ENCODE measurements at places on chromosomes 13 and 19. TPM values are rescaled to one million over a fixed set of nuclear protein-coding genes. Genes with fewer than 3 reads are reported as not detected.

Gene ZNF844
- 16.5 TPM for total RNA-seq

Gene NMRK2
- total RNA-seq: not detected

Gene PNMA8B
- total RNA-seq: 3.1 TPM

Gene SEMA6B
- total RNA-seq: 12.4 TPM

Gene TMIGD2
- total RNA-seq: 0.60 TPM

Gene SIGLEC6
- total RNA-seq: 0.60 TPM

DNA sequence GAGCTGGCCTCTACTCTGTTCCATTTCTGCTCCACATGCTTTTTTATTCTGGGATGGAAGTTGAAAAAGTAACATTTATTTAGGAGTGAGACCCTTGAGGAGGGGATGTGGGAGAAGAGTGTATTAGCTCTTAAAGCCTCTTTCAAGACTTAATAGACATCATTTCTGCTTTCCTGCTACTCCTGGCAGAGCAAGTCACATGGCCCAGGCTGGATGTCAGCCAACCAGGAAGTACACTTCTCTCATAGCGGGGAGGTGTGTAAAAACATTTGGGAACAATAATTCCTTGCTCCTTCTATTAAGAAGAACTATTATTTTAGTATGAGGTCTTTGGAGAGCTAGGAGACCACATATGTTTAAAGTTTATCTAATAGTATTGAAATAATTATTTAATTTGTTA is 40.6 kb upstream of the FAM216B start:
- no peak for DNase-seq

- DNase-seq: no peak
Observed at GRCh38 chr13:42614436-42615035, 40.6 kb downstream of the TNFSF11 start.

- DNase-seq: no peak
Observed at GRCh38 chr13:56102641-56103040, 1038.1 kb upstream of the PRR20A start.

GRCh38 chr19:5171711-5172110 is 168.9 kb downstream of the PTPRS start:
- DNase-seq: no peak

DNA sequence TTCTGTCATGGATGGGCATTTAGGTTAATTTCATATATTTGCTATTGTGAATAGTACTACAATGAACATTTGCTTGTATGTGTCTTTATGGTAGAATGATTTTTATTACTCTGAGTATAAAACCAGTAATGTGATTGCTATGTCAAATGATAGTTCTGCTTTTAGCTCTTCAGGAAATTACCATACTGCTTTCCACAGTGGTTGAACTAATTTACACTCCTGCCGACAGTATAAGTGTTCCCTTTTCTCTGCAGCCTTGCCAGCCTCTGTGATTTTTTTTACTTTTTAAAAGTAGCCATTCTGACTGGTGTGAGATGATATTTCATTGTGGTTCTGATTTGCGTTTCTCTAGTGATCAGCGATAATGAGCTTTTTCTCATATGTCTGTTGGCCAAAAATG is 6.5 kb downstream of the SIGLEC7 start:
- DNase-seq: no peak

GRCh38 chr13:41053384-41053826 is 7.9 kb upstream of the WBP4 start:
- DNase-seq: peak; percentile 49

DNA sequence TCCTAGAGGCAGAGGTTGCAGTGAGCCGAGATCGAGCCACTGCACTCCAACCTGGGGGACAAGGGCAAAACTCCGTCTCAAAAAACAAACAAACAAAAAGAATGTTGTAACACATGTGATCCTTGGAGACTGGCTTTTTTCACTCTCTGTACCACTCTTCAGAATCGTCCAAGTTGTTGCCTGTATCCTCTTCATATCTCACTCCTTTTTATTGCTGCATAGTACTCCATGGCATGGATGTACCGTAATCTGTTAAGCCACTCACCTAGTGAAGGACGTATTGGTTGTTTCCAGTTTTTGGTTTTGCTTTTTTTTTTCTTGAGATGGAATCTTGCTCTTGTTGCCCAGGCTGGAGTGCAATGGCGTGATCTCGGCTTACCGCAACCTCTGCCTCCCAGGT is 7.0 kb upstream of the CD22 start:
- DNase-seq: no peak

- DNase-seq: no peak
Observed at GRCh38 chr13:49020940-49021553, 45.3 kb downstream of the FNDC3A start.

- DNase-seq: no peak
Observed at GRCh38 chr13:48443442-48444208, 30.7 kb upstream of the LPAR6 start.

- DNase-seq: peak; percentile 6
Observed at GRCh38 chr13:74761801-74762757, 627.9 kb upstream of the KLF12 start.

DNA sequence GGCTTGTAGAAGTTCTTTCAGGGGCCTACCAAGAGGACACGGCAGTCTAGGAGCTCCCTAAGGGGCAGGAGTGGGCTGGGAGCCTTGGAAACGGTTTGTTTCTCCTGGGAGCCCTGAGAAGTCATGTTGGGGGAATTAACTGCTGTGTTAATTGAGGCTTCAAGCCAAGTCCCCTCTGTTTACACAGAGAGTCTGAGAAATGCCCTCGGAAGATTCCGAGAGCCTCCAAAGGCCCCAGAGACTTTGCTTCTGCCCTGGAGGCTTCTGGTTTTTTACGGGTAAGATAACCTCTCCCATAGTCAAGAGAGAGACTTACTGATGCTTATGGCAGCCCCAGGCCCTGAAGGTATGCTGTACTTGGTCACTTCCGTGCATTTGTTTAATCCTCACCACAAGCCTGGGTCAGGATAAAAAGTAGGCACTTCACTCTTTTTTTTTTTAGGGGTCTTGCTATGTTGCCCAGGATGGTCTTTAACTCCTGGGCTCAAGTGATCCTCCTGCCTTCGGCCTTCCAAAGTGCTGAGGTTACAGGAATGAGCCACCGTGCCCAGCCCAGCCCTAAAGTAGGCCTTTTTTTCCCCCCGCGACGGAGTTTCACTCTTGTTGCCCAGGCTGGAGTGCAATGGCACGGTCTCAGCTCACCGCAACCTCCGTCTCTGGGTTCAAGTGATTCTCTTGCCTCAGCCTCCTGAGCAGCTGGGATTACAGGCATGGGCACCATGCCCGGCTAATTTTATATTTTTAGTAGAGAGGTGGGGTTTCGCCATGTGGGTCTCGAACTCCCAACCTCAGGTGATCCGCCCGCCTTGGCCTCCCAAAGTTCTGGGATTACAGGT is 15.2 kb downstream of the IER2 start:
- DNase-seq: no peak

DNA sequence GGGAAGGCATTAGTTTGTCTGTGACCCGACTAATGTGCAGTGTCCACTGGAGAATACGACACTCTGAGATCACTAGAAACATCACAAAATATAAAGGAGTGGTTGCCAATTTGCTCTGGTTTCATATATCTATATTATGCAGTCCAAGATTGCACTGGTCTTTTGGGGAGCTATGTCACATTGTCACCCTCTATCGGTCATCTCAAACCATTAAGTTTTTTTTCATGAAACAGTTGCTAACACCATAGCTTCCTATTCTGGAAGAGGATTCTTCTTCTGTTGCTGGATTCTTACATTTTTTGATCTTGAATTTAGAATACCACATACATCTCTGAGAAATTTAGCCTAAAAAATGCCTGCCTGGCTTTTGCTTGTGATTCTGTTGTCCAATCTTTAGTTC is 168.6 kb downstream of the LACC1 start:
- DNase-seq: no peak

DNA sequence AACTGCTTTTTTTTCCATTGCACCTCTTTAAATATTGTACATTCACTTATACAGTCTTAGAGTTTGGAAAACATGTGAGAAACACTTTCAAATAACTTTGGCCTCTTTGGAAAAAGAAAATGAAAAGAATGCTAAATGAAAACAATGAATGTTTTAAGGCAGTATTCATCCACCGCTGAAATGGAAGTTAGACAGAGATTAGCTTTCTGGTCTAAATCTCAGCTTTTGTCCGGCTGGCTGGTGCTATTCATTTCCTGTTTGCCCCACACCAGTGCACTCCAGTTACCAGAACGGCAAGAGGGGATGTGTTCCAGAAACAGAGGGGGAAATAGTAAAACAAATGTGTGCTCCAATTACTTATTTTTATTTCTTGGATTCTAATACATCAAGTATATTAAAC is 1201.3 kb downstream of the EFNB2 start:
- DNase-seq: no peak

- no peak for DNase-seq
Observed at GRCh38 chr19:17889609-17890214, 18.0 kb downstream of the SLC5A5 start.

DNA sequence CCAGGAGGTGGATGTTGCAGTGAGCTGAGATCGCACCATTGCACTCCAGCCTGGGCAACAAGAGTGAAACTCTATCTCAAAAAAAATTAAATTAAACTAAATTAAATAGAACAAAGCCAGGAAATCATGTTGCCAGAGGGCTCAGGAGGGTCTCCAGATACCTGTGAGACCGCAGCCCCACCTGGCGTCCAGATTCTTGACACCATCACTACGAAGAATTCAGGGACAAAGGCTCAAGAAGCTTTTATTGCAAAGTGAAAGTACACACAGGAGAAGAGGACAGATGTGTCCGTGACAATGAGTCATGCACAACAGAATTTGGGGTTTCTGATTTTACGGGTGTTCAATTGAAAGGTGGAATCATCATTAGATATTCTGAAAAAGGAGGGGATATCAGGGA is 76.6 kb downstream of the STOML3 start:
- no peak for DNase-seq

DNA sequence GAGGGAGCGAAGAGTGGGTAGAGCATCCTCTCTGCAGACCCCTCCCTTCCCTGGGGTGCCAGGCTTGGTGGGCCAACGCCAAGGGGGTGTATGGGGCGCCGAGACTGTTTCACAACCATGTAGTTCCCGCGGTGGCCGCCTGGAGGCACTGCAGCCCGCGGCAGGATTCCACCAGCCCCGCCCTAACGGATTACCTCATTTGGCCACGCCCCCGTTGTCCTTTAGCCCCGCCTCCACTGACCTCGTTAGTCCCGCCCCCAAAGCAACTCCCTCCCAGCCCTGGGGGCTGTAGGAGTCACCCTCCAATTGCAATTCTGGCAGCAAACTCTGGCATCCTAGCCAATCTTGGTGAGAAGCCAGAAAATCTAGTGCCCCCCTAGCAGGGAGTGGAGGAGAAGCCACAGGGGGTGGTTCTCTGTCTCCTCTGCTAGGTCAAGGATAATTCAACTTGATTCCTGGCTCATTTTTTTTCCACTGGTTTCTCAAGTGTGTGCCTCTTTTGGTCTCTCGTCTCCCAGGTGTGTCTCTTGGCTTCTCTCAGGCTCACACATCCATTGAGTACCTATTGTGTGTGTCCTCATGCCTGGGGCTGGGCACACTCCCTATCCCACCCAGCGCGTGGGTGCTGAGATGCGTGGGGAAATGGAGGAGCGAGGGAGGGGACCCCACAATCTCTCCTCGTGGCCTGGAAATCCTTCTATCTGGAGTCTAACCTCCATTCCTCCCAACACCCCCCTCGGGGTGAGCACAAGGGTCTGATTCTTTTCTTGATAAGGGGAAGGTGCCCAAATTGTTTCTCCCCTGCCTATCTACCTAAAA is 2.0 kb downstream of the OLFM2 start:
- peak; percentile 49 for DNase-seq

All from tibial nerve (tissue), 4 donors.